Daoy (cell line): ENCODE measurements at places on chromosomes 3 and 15. TPM values are rescaled to one million over a fixed set of nuclear protein-coding genes. Genes with fewer than 3 reads are reported as not detected.

GRCh38 chr15:78195735-78196201 is 38.6 kb downstream of the ACSBG1 start:
- DNase-seq: peak; percentile 29

GRCh38 chr3:74599564-74599963 is 14.9 kb downstream of the CNTN3 start:
- no peak for DNase-seq

GRCh38 chr3:42071904-42072812 is 19.0 kb upstream of the TRAK1 start:
- DNase-seq: peak; percentile 58

GRCh38 chr15:46297766-46298165 is 662.9 kb downstream of the SQOR start:
- no peak for DNase-seq

Gene SIAH2
- 30.5 and 38.3 TPM in 2 replicates for total RNA-seq
